ENCODE measurements at places on chromosomes 1 and 21.

- no peak for DNase-seq
Observed at GRCh38 chr1:87791931-87792740, 463.5 kb downstream of the LMO4 start.

DNA sequence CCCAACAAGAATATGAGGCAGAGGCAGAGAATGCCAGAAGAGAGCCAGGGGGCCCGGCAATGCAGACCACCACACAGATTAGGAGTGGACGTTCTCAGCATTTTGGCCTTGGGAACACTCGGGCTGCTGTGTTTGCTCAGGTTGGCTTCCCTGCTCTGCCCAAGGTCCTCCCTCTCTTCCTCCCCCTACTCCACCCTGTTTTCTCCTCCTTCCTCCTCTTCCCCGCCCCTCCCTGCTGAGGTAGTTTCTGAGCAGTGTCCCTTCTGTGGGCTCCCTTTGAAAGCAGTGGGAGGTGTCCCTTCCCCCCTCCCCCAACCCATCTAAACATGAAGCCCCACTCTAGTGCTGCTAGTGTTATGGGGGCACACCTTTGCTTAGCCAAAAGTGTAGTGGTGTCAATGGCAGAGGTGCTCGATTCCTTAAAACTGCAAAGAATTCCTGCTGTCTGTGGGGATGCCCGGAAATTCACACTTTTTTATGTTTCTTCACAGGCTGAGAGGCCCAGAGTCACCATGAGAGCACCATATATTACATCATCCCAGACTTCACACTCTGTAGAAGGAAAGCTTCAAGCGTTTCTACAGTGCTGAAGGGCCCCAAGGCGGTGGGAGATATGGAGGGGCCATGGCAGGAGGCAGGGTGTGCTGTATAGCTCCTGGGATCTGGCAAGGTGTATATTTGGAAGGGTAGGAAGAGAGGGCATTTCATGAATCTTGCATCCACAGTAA, at the start of gene HHIPL2:
HHIPL2 (minus strand) TSS at position 161 of the 728 bp plus-strand sequence; CDS start at position 101, 60 bp downstream.
- DNase-seq: no peak

GRCh38 chr1:22496536-22497160, 45.0 kb downstream of the ZBTB40 start:
- no peak for DNase-seq

DNA sequence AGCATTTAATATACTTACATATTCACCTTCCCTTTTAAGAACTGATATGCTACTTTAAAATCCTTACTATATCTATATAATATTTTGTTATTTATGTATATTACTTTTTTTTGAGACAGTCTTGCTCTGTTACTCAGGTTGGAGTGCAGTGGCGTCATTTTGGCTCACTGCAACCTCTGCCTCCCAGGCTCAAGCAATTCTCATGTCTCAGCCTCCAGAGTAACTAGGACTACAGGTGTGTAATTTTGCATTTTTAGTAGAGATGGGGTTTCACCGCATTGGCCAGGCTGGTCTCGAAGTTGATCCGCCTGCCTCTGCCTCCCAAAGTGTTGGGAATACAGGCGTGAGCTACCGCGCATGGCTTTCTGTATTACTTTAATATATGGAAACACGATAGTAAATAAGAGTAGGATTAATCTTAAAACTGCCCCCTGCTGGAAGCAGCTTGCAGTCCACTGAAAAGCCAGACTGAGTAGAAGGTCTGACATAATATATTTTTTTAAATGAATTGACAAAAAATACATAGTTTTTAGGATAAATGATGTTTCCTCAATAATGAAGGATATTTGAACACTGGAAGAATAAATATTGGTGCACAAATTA, 24.4 kb downstream of the RCAN3 start:
- no peak for DNase-seq

Measured in 8988T (cell line).